ENCODE measurements at places on chromosomes 7 and 10.

DNA sequence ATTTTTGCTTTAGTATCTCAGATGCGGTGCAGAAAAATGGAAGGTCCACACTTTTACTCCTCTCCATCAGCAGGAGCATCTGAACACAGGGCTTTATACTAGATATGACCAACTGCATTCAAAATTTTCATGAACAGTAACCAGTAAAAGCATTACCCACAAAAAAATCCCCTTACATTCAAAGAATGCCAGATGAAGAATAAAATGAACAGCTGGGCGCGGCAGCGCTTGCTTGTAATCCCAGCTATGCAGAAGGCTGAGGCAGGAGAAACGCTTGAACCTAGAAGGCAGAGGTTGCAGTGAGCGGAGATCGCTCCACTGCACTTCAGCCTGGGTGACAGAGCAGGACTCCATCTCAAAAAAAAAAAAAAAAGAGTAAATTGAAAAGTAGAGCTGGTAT lies 3.1 kb downstream of the SAR1A start:
- DNase-seq = no peak

DNA sequence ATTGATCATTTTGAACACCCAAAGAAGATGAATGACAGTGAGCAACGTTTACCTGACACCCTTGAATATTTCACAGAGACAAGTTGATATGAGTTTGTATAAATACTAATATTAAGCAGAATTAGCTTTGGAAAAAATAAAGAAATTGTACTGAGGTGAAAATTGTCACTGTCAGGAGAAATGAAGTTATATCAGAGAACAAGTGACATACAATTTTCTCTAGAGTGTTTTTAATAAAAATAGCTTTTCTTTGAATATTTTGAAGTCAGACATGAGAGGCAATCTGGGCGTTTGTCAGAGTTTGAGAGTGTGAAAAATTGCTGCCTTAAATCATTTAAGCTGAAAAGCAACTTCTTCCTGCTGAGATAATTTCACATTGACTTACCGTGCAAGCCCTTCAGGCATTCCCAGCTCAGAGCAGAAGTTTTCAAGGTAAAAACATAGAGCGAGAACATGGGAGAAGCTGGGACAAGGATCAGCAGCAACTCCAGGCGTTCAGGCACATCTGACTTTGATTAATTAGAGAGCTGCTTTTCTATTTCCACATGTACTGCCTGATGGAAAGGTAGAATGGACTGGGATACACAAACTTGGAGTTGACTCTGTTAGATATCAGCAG lies 535.9 kb downstream of the TFEC start:
- DNase-seq = no peak

DNA sequence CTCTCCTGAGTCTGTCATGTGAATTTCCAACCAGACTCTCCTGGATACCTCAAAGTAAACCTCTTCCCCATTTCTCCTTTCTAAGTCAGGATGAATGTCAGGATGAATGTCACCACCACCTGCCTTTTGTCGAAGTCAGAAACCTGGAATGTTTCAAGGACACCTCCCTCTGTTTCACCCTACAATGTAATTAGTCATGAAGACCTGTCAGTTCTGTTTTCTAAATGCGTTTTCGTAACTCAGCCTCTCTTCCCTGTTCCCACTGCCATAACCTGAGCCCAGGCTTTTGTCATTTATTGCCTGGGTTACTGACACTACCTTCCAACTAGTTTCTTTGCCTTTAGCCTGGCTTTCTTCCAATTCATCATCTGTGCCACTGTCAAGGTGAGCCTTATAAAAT lies 5.5 kb upstream of the STN1 start:
- DNase-seq = no peak

- no peak for DNase-seq
Observed at GRCh38 chr10:131231965-131232541, 79.5 kb downstream of the TCERG1L start.

- DNase-seq = no peak
Observed at GRCh38 chr7:83469076-83469475, 179.9 kb downstream of the SEMA3E start.

DNA sequence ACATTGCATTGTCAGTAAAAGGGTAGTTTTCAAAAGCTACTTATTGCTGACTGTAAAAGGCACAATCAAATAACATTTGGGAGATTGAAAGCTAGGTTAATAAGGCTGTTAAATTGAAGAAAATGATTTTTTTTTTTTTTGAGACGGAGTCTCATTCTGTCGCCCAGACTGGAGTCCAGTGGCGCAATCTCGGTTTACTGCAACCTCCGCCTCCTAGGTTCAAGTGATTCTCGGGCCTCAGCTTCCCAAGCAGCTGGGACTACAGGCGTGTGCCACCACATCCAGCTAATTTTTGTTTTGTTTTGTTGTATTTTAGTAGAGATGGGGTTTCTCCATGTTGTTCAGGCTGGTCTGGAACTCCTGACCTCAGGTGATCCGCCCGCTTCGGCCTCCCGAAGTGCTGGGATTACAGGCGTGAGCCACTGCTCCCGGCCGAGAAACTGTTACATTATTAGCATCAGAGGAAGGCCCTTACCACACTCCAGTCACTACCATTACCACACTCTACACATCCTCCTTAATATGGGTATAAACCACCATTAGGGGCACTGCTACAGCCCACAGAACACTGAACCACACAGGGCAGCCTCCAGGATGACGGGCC lies 1.0 kb downstream of the CYP51A1 start:
- DNase-seq = no peak

- DNase-seq = no peak
Observed at GRCh38 chr7:50397971-50398324, 52.2 kb downstream of the FIGNL1 start.
